T-cell (primary cell): ENCODE measurements at places on chromosomes 4 and X. TPM values are rescaled to one million over a fixed set of nuclear protein-coding genes. Genes with fewer than 3 reads are reported as not detected.

Gene GLOD5
- total RNA-seq = not detected

Gene CLGN
- not detected for total RNA-seq

Gene CLDN34
- not detected for total RNA-seq

Gene RPS3A
- total RNA-seq = 3,559 TPM

Gene TMPRSS11B
- total RNA-seq = not detected

Gene TLR10
- 2.6 TPM for total RNA-seq

Gene REPS2
- total RNA-seq = 0.38 TPM

Gene JCHAIN
- 18.2 TPM for total RNA-seq

GRCh38 chr4:103774326-103774825 is 54.6 kb upstream of the TACR3 start:
- no peak for DNase-seq

- DNase-seq = peak; percentile 48
These were observed 174.5 kb downstream of the NSUN7 start for GRCh38 chr4:40924096-40924792.

DNA sequence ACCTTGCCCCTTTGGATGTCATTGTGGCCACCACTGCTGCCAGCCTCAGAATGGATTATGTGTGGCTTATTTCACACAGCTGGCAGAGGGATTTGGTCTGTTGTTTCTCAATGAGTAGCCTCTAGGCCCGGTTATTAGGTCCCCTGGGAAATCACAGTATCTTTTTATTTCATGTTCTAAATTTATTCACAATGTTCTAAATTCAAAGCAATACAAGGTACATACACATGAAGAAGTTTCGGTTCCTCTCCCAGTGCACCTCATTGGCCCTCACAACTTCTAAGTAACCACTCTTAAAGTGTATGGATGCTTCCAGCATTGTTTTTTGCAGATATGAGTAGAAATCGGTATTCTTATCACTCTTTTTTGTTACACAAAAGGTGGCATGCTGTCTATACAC is 262.7 kb downstream of the RCHY1 start:
- no peak for DNase-seq

DNA sequence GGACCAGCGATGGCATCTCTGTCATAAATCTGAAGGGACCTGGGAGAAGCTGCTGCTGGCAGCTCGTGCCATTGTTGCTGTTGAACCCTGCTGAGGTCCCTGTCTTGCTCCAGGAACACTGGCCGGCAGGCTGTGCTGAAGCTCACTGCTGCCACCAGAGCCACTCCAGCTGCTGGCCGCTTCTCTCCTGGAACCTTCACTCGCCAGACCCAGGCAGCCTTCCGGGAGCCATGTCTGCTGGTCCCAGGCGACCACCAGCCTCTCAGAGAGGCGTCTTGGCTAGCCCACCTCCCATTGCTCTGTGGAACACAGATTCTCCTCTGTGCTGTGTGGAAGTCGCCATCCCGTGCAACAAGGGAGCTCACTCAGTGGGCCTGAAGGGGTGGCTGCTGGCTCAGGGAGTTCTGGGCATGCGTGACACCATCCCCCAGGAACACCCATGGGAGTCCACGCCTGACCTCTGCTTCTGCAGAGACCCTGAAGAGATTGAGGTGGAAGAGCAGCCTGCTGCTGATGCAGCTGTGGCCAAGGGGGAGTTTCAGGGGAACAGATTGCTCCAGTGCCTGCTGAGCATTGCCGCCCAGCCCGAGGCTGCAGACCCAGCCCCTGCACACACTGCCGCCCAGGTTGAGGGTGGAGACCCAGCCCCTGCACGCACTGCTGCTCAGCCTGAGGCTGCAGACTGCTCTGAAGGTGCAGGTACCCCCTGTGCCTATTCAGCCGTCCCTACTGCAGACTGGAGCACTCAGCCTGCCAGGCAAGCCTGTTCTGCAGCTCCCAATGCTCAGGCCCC is 33.1 kb upstream of the CYP4V2 start:
- DNase-seq = no peak

DNA sequence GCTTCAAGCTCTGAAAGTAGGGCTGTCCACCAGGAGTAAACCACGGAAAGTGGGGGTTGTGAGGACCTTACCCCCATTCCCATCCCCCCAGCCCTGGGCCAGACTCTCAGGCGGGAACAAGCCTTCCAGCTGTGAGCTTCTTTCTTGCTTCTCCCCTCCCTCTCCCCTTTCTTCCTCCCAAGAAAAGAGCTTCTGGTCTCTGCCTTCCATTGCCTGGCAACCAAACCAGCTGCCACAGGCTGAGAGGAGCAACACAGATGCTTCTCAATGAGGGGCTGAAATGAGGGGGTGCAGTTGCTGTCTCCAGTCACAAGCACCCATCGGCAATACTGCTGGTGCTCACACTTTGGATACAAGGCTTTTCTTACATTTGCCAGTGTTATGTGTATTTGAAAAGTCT is 72.5 kb downstream of the SLC16A2 start:
- DNase-seq = no peak

GRCh38 chrX:104310657-104311254 is 56.0 kb upstream of the ESX1 start:
- DNase-seq = no peak

DNA sequence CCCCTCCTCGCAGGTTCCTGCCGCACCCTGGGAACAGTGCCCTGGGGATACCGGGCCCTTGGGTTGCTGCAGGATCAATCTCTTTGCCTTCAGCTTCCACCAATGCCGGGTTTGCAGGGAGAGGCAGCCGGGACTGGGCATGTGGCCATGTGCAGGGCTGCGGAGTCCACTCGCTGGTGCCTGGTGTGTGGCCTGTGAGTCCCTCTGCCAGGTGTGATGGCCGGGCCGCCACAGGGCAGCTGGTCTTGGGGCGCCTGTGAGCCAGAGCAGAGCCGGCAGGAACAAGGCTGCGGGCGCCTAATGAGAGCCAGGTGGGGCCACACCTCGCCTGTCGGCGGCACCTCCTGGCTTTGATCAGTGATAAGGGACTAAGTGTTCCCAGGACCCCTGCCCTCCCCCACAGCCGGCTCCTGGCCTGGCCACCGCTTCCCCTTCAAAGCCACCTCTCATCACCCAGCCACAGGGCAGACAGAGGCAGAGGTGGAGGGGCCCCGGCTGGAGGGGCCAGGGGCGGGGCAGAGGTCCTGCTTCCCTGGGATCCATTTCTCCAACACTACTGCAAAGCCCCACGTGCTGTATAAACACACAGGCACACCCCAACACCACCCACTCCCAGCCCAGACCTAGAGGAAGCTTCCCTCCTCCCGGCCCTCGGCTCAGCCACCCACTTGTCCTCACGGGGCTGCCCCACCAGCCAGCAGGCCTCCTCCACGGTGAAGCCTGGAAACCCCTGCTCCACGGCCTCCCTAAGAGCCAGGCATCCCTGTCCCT is 132.7 kb downstream of the CPZ start:
- no peak for DNase-seq

DNA sequence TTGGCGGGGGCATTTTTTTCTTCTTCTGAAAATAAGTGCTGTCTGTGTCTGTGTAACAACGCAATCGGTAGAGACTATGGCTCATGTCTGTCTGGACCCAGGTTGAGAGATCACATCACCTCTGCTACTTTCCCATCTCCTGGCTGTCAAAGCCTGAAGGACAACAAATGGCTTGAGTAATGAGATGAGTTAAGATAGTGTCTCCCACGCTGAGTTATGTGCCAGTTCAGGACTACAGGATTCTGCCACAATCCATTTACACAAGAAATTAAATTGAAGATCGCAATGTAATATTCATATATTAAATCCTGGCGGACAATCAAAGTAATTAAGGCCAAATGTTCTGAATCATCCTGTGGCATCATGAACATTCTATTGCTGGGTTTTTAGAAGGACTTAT is 16.5 kb upstream of the ARHGAP36 start:
- no peak for DNase-seq

GRCh38 chr4:23654791-23655190 is 235.1 kb downstream of the PPARGC1A start:
- no peak for DNase-seq

DNA sequence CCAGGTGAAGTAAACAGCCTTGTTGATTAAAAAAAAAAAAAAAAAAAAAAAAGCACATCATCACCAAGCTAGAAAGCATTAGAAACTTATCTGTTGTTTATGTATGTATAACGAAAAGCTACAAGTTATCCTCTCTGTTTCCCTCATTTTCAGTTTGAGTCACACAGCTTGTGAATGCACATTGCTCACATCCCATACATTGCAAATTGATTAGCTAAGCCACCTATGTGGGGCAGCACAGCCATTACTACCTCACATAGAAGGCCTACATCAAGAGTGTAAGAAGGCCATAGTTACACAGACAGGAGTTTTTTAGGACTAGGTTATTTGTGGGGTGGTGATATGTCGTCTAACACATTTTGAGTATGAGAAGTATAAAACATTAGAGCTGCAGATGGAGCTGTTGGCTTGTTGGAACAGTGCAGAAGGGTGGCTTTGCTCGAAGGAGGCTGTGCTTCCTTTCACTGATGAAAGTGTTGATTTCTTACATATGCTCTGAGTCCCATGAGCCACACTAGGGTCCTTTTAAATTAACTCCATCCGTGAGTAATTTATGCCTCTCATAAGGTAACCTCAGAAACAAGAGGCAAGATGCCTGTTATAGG is 431.6 kb downstream of the GABRG1 start:
- DNase-seq = no peak

- DNase-seq = no peak
These were observed 1.2 kb upstream of the UBA6 start for GRCh38 chr4:67702166-67702565.

DNA sequence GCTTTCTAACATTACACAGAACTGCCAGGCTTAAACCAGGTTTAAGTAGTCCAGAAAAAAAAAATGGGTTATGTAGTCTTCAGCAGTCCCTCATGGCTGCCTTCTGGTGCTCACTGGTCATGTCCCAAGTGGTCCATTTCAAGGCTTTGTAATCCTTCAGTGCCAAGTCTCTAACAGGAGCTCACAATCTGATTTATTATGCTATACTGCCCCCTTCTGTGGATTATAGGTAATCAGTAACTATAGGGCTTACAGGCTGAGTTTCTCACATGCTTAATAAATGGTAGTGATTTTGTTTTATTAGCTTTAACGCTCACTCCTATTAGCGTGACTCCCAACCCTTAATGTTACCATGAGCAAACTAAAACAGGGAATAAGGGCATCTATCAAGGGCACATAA is 92.5 kb upstream of the EDA2R start:
- DNase-seq = no peak

- DNase-seq = no peak
These were observed 9.0 kb downstream of the TSC22D3 start for GRCh38 chrX:107766470-107767150.
